GM12878 (cell line): ENCODE measurements at places on chromosomes 7 and 10. TPM values are rescaled to one million over a fixed set of nuclear protein-coding genes. Genes with fewer than 3 reads are reported as not detected.

The EPO gene
- total RNA-seq, result 0.16 TPM in 1 of 2 replicates, not detected in the other

The TMEM236 gene
- not detected in 2 replicates for total RNA-seq

The H2BK1 gene
- total RNA-seq, result 0.54 TPM in 1 of 2 replicates, not detected in the other

The SNCG gene
- total RNA-seq, result 0.33 and 0.35 TPM in 2 replicates

- DNase-seq, result no peak
- H3K4me3 ChIP-seq, result no peak overlapping the region
- no peaks in the 10 kb centered on the region; the same call in 1 of the 2 replicates for H3K27me3 ChIP-seq
- no peak overlapping the region for H3K27ac ChIP-seq
- H3K36me3 ChIP-seq, result no peaks in the 10 kb centered on the region
These were observed 40.3 kb downstream of the PPIF start for GRCh38 chr10:79387466-79387973.

- no peaks in the 10 kb centered on the region for H3K36me3 ChIP-seq
- DNase-seq, result no peak
- no peak overlapping the region for H3K27ac ChIP-seq
- no peaks in the 10 kb centered on the region for H3K27me3 ChIP-seq
These were observed 61.9 kb downstream of the TMEM26 start for GRCh38 chr10:61391281-61391680.

DNA sequence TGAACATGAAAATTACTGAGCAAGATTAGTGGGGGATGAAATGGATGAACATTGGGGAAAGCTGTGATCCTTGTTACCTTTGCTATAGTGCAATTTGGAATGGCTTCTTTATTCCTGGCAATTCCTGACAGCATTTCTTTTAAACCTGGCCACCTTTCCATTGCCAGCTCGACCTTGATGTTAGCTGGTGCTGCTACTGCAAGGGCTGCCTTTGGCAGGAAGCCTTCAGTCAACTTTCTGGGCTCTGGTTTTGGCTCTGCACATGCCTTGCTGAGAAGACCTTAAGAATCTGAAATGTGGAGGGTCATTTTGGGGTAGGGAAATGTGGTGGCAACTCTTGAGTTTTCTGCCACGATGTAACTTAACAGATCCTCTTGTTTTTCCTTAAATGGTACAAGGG lies 64.7 kb downstream of the KAT6B start:
- H3K4me1 ChIP-seq, result no peaks in the 10 kb centered on the region; the same call in 1 of the 2 replicates
- DNase-seq, result no peak
- H3K27me3 ChIP-seq, result no peaks in the 10 kb centered on the region
- H3K36me3 ChIP-seq, result peaks cover 2% of the 10 kb centered on the region
- no peak overlapping the region for H3K4me3 ChIP-seq
- no peak overlapping the region for H3K27ac ChIP-seq

DNA sequence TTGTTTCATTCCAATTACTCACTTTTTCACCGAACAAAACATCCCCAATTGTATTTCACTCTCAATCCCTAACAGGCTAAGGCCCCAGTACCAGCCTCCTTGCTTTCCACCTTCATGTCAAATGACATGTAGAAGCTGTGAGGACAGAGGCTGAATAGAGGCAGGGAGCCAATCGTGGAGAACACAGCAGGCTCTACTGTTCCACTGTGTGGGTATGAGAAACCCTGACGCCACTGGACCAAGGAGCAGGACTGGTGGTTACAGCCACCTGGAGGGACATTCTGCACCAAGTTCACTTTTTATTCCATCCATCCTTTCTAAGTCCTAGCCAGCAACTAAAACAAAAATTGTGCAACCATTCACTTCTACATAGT lies 502.8 kb downstream of the SORCS1 start:
- H3K36me3 ChIP-seq, result no peaks in the 10 kb centered on the region
- H3K27ac ChIP-seq, result no peak overlapping the region
- H3K4me3 ChIP-seq, result no peak overlapping the region
- H3K4me1 ChIP-seq, result no peaks in the 10 kb centered on the region
- no peaks in the 10 kb centered on the region for H3K27me3 ChIP-seq

GRCh38 chr7:112745635-112746034 lies 44.6 kb downstream of the TMEM168 start:
- no peaks in the 10 kb centered on the region for H3K36me3 ChIP-seq
- DNase-seq, result no peak
- H3K27ac ChIP-seq, result no peak overlapping the region
- H3K27me3 ChIP-seq, result no peaks in the 10 kb centered on the region
- H3K4me3 ChIP-seq, result no peak overlapping the region

DNA sequence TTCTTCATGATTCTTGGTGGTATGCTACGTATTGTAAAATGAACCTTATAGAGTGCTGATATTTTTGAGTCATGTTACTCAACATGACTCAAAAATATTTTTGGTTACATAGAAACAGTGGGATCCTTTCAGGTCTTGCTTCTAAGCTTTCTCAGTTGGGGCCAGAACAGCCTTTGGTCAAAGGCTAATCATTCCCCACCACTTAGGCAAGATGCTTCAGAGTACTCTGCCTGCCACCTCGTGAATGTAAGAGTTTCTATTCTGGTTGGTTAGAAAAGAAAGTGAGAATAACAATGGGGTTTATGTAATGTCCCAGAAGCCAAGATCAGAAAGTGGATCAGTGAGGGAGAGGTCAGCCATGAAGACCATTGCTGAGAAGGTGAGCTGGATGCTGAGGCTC lies 327.8 kb downstream of the TCERG1L start:
- H3K27me3 ChIP-seq, result no peaks in the 10 kb centered on the region
- H3K27ac ChIP-seq, result no peak overlapping the region

DNA sequence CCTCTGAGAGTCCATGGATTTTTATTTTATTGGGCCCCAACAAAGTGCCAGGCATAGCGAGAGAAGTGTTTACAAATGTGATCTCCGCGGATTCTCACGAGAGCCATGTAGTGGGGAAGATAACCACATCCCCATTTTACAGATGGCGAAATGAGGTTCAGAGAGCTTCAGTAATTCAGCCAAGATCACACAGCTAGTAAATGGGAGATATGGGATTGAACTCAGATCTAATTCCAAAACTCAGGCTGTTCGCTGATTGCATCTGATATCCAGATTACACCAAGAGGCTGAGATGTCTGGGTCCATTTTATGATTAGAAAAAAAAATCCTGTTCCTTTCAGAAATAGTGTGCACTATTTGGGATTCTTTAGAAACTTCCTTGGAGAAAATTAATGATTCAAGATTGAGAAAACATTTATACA lies 1.3 kb downstream of the FAS start:
- no peaks in the 10 kb centered on the region for H3K27me3 ChIP-seq
- no peak for DNase-seq
- H3K27ac ChIP-seq, result peak overlapping the region; percentile 98
- H3K36me3 ChIP-seq, result no peaks in the 10 kb centered on the region
- peaks cover 20% of the 10 kb centered on the region for H3K4me1 ChIP-seq
- peak overlapping the region; percentile 83 for H3K4me3 ChIP-seq

- peak overlapping the region; percentile 44 for H3K4me3 ChIP-seq
- peaks cover 13% of the 10 kb centered on the region for H3K36me3 ChIP-seq
- H3K4me1 ChIP-seq, result peaks cover 61% of the 10 kb centered on the region
- peak overlapping the region; percentile 89 for H3K27ac ChIP-seq
These were observed 14.5 kb downstream of the PSAP start for GRCh38 chr10:71836596-71836974.

DNA sequence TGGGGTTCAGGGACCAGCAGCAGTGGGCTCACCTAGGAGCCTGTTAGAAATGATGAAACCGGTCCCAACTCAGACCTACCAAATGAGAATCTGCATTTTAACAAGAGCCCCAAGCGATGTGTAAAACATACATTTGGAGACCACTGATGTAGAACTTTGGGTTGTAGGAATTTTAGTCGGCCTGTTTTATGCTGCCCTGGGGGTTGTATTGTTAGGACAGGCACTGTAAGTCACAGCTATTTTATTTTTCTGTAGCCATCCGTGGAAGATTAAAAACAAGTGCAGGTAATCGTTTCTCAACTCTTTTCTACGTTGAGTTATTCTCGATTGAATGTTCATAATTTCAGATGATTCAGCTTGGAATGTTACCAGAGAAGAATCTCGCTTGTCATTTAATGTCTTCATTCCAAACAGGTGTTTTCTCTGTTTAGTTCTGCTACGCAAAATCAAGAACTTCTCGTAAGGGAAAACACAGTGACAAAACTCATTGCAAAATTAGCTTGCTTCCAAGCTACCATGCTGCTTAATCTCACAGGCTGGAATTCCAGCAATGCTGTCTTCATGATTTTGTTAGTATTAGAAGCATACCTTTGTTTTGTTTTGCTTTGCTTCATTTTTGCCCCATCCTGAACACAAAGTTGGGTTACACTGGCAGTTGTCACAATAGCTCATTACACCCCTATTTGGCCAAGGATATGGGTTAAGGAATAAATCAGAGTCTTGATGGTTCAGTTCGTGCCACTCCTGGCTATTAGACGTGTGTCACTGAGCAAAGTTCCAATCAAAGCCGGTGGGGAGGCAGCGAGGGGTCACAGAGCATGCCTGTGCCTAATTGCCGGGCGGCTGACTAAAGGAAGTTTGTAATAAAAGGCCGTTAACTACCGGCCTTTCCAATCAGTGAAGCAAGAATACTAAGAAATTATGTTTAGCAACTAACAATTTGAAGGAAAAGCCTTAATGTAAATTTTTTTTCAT lies 676.9 kb downstream of the GATA3 start:
- no peak overlapping the region for H3K4me3 ChIP-seq
- H3K36me3 ChIP-seq, result no peaks in the 10 kb centered on the region
- no peak for DNase-seq
- H3K27ac ChIP-seq, result no peak overlapping the region
